ENCODE measurements at places on chromosomes 2 and 18. TPM values are rescaled to one million over a fixed set of nuclear protein-coding genes. Genes with fewer than 3 reads are reported as not detected.

Gene VSNL1
- total RNA-seq = 0.32 TPM

Gene DNAH6
- total RNA-seq = under 0.01 TPM

Gene CXCR1
- total RNA-seq = not detected

Gene SAG
- not detected for total RNA-seq

Gene BOLL
- not detected for total RNA-seq
